ENCODE measurements at places on chromosomes 7 and 10.
A peak's percentile ranks its signal among the peaks of the same experiment; 100 is the strongest.

DNA sequence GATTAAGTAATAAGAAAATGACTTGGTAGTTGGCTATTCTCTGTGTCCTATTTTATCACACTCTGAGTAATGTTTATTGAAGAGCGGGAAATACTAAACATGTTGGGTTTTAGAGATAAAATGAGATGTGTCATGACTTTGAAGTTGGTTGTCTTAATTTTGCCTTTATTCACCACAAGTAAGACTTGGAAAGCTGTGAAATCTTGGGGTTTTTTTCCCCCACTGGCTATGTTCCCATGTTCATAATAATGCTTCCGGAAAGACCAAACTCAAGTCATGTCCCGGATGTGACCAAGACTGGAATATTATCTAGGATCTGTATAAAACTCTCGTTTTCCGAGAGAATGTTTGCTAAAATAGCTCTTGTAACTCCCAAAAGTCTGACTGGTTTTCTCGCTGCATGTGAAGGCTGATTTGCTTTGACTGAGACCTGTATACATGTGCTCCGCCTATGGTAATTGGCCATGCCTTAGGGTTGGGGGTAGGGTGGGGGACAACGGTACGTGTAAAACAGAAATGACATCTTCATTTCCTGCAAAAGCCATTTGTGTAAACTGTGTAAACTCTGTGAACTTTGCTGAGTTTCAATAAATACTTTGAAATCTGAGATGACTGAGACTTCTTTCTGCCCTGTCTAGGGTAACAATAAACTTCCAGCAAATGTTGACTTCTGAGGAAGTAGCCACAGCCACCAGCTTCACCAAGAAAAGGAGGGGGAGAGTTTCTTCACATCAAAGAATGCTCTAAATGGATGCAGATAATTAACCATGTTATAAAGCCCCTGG is 169.6 kb downstream of the ZNF365 start:
- no peak overlapping the region for H3K27ac ChIP-seq
- no peaks in the 10 kb centered on the region for H3K36me3 ChIP-seq
- H3K27me3 ChIP-seq: peaks cover 21% of the 10 kb centered on the region
- DNase-seq: no peak

DNA sequence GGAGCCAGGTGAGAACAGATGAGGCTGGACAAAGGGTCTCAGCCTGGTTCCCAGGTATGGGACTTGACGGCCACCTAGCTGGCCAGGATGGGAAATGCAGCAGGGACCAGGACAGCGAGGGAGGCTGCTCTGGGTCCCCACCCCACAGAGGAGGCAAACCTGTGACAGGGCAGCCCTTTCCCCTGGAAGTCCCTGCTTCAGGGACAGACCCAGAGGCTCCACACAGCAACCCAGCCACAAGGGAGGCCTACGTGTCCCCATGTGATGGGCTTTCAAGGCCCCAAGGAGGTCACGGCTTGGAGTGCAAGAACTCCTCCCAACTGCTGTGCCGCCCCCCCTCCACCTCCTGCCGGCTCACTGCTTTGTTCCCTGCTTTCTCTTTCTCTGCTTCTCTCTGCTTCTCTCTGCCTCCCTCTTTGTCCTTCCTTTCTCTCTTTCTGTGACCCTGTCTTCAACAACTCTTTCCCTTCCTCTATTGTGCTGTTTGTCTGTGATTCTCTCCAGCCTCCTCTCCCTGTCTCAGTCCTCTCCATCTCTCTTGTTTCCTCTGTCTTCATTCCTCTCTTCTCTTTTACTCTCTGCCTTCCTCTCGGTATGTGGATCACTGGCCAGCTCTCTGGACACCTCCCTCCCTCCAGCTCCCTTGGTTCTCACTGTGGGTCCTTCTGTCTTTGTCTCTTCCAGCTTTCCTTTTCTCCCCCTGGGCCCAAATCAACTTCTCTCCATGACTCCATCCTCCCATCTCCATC is 9.6 kb upstream of the EIF5AL1 start:
- no peaks in the 10 kb centered on the region for H3K36me3 ChIP-seq
- H3K27ac ChIP-seq: no peak overlapping the region
- peaks cover 24% of the 10 kb centered on the region for H3K27me3 ChIP-seq

GRCh38 chr10:112307358-112308124 is 24.3 kb downstream of the TECTB start:
- H3K27me3 ChIP-seq: no peaks in the 10 kb centered on the region
- peak; percentile 74 for DNase-seq
- no peaks in the 10 kb centered on the region for H3K36me3 ChIP-seq
- H3K4me3 ChIP-seq: no peak overlapping the region
- H3K27ac ChIP-seq: peak overlapping the region; percentile 72

DNA sequence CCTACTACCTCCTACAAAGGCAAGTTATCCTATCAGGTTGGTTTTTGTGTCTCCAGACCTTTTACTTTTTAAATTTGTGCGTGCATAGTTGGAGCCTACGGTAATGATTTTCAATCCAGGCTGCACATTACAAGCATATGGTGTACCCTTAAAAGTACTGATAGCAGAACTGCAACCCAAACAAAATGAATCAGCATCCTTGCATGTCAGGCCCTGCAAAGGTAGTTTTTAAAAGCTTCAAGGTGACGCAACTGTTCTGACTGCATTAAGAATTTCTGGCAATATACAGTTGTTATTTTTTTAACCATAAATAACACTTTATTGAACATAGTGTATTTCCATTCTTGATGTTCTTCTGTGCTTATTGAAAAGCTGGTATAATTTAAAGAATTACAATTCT is 28.9 kb downstream of the GNAT3 start:
- H3K27ac ChIP-seq: no peak overlapping the region
- DNase-seq: no peak
- no peaks in the 10 kb centered on the region for H3K27me3 ChIP-seq
- no peak overlapping the region for H3K4me3 ChIP-seq
- no peaks in the 10 kb centered on the region for H3K36me3 ChIP-seq

- no peaks in the 10 kb centered on the region for H3K36me3 ChIP-seq
- no peaks in the 10 kb centered on the region for H3K27me3 ChIP-seq
- no peak overlapping the region for H3K4me3 ChIP-seq
- no peak overlapping the region for H3K27ac ChIP-seq
- peaks cover 15% of the 10 kb centered on the region for H3K4me1 ChIP-seq
These were observed 34.9 kb downstream of the PRKAR2B start for GRCh38 chr7:107079212-107079940.

DNA sequence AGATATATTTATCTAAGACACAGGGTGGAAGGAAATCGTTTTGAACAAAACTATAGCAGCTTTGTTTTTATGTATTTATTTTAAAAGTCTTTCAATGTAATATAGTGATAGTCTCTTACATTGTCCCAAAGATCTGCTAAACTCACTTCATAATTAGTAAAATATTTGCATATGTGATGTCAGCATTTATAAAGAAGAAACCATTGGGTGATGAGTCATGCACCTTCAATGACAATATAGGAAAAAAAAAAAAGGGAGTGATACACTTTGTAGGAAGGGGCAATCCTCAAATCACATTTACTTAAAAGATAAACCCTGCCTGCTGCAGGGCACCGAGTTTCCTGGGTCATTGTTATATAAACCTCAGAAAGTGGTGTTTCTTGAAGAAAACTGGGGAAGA is 112.4 kb upstream of the SEMA3C start:
- H3K4me3 ChIP-seq: no peak overlapping the region
- H3K4me1 ChIP-seq: peaks cover 10% of the 10 kb centered on the region
- H3K27me3 ChIP-seq: no peaks in the 10 kb centered on the region
- H3K27ac ChIP-seq: no peak overlapping the region
- no peak for DNase-seq
- H3K36me3 ChIP-seq: no peaks in the 10 kb centered on the region

GRCh38 chr7:100119970-100120732 is 717 bp downstream of the CNPY4 start:
- H3K36me3 ChIP-seq: no peaks in the 10 kb centered on the region
- peak overlapping the region; percentile 88 for H3K4me3 ChIP-seq

DNA sequence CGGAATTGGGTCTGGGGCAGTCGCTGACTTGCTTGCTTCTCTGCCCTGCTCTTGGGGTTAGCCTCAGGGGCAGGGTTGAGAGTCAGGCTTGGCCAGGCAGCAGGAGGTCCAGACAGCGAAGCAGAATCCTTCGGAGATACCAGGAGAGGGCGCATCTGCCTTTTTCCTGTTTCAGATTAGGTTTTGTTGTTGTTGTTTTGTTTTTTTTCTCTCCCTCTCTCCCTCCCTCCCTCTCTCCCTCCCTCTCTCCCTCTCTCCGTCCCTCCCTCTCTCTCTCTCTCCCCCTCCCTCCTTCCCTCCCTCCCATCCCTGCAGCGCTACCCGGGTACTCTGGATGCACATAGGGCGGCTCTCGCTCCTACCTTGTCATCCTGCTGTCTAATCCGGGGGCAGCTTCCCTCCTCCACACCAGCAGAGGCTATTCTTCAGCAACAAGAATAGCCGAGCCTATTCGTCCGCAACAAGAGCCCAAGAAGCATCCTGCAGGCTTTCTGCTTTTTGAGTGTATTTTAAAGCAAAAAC is 758 bp upstream of the OPTN start:
- peak overlapping the region; percentile 70 for H3K4me3 ChIP-seq
- no peak overlapping the region for H3K27ac ChIP-seq
- H3K4me1 ChIP-seq: no peaks in the 10 kb centered on the region
- peak; percentile 70 for DNase-seq
- H3K27me3 ChIP-seq: no peaks in the 10 kb centered on the region
- no peaks in the 10 kb centered on the region for H3K36me3 ChIP-seq

GRCh38 chr10:133080683-133081040 is 7.1 kb upstream of the ADGRA1 start:
- no peak for DNase-seq
- no peaks in the 10 kb centered on the region for H3K36me3 ChIP-seq
- no peak overlapping the region for H3K4me3 ChIP-seq
- no peaks in the 10 kb centered on the region for H3K4me1 ChIP-seq

- no peak overlapping the region for H3K27ac ChIP-seq
- no peaks in the 10 kb centered on the region for H3K36me3 ChIP-seq
- DNase-seq: no peak
These were observed 5.4 kb downstream of the ARHGAP21 start for GRCh38 chr10:24718031-24718855.

DNA sequence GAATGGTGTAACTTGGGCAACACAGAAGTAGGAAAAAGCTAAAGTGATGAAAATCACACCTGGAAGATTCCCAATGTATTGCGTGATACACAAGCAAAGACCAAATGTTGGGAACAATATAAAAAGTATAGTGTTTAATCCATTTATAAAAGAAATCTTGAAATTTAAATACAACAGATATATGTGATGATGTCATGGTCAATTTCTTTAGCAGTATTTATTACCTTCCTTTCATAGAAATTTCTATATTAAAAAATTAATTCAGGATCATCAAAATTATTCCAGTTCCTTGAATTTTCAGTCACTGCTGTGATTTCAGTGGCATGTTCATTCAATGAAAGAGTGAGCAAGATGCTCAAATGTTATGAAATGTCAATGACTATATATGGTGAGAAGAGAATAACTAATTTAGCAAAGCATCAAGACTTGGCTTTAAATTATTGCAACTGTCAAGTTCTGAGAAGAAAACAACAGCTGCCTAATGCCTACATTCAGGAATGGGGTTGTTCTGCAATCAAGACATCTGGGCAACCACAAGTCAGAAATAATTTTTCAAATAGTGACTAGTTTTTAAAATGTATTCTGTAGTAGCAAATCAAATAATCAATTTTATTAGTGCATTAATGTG is 308.8 kb downstream of the SEMA3D start:
- no peaks in the 10 kb centered on the region for H3K4me1 ChIP-seq
- H3K27ac ChIP-seq: no peak overlapping the region
- DNase-seq: no peak
- no peak overlapping the region for H3K4me3 ChIP-seq
- no peaks in the 10 kb centered on the region for H3K27me3 ChIP-seq

- DNase-seq: peak; percentile 42
- H3K4me1 ChIP-seq: peaks cover 3% of the 10 kb centered on the region
- no peaks in the 10 kb centered on the region for H3K27me3 ChIP-seq
- H3K4me3 ChIP-seq: peak overlapping the region; percentile 69
- H3K36me3 ChIP-seq: peaks cover 4% of the 10 kb centered on the region
- peak overlapping the region; percentile 72 for H3K27ac ChIP-seq
These were observed 622 bp downstream of the CPEB3 start for GRCh38 chr10:92290076-92290836.

DNA sequence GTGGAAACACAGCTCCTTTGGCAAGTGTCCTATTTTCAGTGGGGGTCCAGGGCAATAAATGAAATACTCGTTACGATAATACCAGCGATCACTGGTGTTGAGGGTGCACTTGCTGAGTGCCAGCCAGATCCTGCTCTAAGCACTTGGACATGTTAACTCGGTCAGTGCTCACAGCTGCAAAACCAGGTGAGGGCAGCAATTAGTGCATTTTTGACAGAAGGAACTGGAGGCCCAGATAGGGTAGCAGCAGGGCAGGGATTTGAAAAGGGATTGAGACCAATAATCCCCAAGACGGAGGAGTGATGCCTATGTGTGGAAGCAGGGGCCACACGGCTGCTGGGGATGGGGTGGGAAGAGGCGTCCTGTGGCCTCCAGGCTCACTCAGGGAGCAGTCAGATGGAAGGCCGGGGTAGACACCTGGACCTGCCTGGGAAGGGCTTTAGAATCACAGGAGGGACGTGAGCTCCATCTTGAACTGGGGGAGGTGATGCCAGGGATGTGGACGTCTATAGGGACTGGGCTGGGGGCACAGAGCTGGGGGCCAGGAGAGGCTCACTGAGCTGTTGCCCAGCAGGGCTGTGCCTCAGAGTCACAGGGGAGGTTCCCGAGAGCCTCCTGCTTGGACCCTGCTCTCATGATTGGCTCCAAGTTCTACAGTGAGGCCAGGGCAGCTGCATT is 14.3 kb downstream of the PTPRE start:
- no peak overlapping the region for H3K4me3 ChIP-seq
- no peaks in the 10 kb centered on the region for H3K4me1 ChIP-seq
- no peaks in the 10 kb centered on the region for H3K27me3 ChIP-seq

- H3K27ac ChIP-seq: no peak overlapping the region
- H3K4me1 ChIP-seq: no peaks in the 10 kb centered on the region
- no peak overlapping the region for H3K4me3 ChIP-seq
- H3K27me3 ChIP-seq: no peaks in the 10 kb centered on the region
- no peaks in the 10 kb centered on the region for H3K36me3 ChIP-seq
These were observed 38.6 kb upstream of the MET start for GRCh38 chr7:116633131-116633988.

DNA sequence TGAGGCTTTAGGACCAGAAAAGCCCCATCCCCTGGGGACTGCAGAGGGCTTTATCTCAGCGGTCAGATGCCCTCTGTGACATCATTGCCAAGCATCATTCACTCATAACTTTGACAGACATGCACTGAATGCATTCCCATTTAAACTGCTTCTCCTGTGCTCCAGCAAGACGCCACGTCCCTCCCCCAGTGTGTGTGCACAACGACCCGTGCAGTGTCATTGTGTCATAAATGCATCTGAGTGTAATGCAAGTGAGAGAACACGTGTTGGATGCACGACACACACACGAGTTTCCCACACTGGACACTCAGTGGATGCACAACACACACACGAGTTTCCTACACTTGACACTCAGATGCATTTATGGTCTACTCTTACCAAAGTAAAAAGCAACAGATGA is 337.9 kb downstream of the PTPRN2 start:
- no peaks in the 10 kb centered on the region for H3K36me3 ChIP-seq
- H3K27me3 ChIP-seq: no peaks in the 10 kb centered on the region
- no peak for DNase-seq
- H3K4me1 ChIP-seq: no peaks in the 10 kb centered on the region
